ENCODE measurements at places on chromosomes 2 and 18. TPM values are rescaled to one million over a fixed set of nuclear protein-coding genes. Genes with fewer than 3 reads are reported as not detected.

Gene CABYR
- 34.6 TPM for total RNA-seq

DNA sequence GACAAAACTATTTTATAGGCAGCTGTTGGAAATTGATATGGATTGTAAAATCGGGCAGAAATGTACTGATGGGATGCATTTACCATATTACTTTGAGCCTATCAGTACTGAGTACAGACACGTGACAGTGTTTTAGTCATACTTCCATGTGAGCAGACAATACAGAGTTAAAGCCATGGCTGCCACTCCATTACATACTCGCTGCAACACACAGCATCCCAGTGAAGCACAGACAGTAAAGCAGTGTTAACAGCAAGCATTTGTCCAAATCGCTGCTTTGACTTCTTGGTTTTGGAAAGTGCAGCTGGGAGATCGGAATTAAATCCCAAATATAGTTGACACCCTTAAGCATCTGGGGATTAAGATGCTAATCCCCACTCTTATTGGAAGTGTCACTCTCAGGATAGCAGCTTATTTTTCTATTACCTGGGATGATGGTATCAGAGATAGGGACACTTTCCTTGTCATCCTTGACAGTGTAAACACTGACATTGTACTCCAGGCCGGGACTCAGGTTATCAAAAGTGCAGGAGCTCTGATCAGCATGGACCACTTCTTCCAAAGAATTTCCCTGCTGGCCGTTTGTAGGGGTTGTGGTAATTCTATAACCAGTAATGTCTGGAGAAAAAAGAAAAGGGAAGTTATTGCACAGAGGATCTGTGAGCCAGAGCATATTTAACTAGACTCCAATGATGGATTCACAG is 41.6 kb downstream of the FN1 start:
- DNase-seq, result no peak

- DNase-seq, result no peak
These were observed 308.2 kb downstream of the FBXO15 start for GRCh38 chr18:73839441-73839840.

DNA sequence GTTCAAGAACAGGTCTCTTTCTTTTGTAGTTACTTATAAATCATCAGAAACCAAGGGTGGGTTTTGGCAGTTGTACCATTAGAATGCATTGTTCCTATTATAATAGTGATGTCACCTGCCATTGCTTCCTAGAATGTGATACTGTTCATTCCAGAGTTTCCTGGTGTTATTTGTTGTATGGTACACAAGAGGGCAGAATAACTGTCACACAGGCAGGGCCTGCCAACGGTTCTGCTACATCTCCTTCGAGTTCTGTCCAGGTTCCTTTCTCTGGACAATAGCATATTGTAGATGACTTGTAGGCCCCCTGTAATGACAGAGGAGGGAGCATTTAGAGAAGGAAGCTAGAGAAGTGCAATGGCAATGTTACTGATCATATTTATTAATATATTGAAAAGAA is 98.3 kb downstream of the KLHL14 start:
- DNase-seq, result no peak

DNA sequence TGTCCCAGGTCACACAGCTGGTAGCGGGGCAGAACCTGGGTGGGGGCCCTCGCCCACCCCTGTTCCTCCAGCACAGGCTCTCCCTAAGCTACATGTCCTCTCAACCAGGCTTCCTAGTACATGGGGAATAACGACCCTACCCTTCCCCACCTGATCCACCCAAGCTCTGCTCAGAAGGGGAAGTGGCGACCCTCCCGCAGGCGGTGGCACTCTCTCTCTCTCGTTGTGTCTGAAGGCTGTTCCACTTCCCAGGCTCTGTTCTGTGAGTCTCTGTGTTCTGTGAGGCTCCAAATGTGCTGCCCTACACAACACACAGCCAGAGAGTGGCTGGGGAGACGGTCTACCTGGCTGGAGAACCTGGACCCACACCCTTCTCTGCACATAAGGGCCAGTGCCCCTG is 135.8 kb downstream of the COPS8 start:
- no peak for DNase-seq
